ENCODE measurements at places on chromosomes 3 and 15. TPM values are rescaled to one million over a fixed set of nuclear protein-coding genes. Genes with fewer than 3 reads are reported as not detected.

DNA sequence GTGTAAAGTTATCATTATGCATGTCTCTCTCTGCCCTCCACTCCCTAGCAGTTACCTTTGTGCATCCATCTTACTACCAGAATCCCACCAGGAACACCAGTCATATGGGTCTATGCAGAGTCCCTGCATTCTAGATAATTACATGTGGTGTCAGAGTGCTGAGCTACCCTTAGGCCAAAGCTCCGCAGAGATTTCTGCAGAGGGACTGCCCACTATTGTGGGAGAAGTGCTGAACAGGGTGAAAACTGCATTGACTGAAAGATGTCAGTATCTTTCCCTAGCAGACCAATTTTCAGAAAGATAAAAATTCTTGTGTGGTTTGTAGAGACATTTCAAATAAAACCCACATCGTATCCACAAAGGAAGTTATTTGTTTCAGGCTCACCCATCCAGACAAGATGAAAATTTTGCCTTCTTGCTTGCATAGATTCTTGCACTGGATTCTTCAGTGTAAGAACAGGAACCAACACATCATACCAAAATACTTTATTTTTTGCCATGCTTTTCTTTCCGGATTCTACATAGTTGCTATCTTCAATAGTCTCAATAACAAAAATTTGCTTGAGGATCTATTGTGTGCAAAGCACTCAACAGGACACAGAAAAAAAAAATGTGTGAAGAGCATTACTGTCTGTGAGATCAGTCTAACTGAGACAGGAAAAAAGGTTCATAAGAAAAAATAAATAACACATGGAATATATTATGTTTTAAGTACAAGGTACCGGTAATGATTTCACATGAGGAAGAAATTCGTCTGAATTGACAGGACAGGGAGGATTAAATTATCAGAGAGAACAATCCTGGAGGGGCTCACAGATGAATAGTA lies 32.0 kb upstream of the CCDC80 start:
- DNase-seq: no peak

Gene FETUB
- total RNA-seq: 2.1 TPM

Gene SCAMP5
- 34.3 TPM for total RNA-seq

DNA sequence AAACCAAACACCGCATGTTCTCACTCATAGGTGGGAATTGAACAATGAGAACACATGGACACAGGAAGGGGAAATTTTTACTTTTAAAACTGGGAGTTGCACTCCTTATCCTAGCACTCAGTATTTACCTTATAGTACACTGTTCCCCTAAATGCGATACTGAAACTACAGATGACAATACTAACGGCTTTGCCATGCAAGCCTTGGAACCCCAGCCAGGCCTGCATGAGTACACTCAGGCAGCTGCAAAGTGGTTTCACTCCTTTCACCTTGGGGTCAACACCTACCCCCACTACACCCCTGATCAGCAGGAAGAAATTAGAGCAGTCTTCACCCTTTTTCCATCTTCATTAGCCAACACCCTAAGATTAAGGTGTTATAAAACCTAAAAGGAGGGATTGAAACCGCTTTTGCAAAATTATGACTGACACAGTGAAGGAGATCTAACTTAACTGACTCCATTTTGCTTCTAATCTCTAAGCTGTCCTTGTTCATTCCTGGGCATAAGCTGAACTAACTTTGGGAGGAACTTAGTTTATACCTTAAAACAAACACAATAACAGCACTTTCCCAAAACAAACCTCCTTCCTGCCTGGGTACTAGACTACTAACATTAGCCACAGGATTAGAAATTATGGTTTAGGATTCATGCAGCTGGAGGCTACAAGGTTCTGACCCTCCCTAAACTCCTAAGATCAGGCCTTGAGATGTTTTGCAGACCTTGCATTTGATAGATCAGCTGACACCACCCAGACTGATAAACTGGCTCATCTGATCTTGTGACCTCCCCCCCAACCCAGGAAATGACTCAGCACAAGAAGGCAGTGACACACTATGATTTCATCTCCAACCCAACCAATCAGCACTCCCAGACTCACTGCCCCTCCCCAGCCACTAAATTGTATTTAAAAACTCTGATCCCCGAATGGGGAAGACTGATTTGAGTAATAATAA lies 452.1 kb upstream of the PPP2R3A start:
- DNase-seq: no peak

Gene ZDHHC3
- total RNA-seq: 44.1 TPM

DNA sequence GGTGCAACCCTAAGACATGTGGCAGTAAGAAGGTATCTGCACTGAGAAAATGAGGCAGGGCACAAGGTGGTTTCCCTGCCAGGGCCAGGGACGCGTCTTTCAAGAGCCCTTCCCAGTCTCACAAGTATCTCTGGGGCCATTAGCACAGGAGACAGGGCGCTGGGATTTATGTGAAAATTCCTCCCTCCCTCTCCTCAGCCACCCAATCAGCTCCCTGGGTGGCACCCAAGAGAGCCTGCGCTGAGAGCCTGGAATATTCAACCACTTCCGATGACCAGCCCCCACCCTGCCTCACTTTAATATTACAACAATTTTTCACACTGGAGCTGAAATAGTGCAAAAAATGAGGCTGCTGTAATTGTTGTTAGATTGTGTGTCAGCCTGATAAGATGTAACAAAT lies 26.1 kb downstream of the SEC61A1 start:
- no peak for DNase-seq

GRCh38 chr3:72185549-72186399 lies 400.8 kb upstream of the PROK2 start:
- DNase-seq: peak; percentile 7

- no peak for DNase-seq
Observed at GRCh38 chr15:71572452-71573053, 237.8 kb upstream of the NR2E3 start.

Gene SNTN
- not detected for total RNA-seq

Gene TRH
- total RNA-seq: not detected

GRCh38 chr3:126921085-126921824 lies 61.7 kb upstream of the PLXNA1 start:
- peak; percentile 37 for DNase-seq

DNA sequence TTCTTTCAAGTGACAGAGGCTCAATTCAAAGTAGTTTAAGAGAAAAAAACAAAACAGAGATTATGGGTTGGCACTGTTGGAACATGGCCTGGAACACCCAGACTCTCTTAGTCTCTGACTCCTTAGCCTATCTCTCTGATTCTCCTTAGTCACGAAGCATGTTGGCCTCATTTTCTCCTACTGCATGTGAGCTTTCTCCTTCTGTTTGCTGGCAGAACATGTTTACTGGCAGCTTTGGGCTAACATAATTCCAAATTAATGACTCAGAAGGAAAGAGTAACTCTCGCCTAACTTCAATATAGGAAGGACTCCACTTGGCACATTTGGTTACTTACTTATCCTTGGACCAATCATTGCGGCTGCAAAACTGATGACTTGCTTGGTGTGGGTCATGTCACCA lies 21.7 kb upstream of the CCDC39 start:
- DNase-seq: no peak

GRCh38 chr15:57298843-57299550 lies 77.3 kb upstream of the CGNL1 start:
- no peak for DNase-seq

- DNase-seq: no peak
Observed at GRCh38 chr15:70829371-70830166, 24.4 kb downstream of the LARP6 start.

Gene GATA2
- total RNA-seq: 4.7 TPM

Gene SLC25A20
- total RNA-seq: 26.6 TPM

- peak; percentile 52 for DNase-seq
Observed at GRCh38 chr3:3998140-3998922, 199.1 kb downstream of the LRRN1 start.

Gene SLC28A1
- total RNA-seq: 0.31 TPM

DNA sequence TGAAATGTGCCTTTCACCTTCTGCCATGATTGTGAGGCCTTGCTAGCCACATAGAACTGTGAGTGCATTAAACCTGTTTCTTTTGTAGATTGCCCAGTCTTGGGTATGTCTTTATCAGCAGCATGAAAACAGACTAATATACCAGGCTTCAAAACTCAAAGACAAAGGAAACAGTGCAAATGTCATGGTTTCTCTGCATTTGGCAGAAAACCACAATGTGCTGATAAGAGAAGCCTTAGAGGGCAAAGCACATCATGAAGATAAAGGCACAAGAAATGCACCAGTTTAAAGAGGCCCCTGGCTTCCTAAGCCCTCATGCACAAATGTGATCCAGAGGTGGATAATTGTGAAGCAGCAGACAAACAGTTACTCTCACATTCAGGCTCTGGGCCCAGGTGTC lies 259.2 kb downstream of the CPNE4 start:
- no peak for DNase-seq

DNA sequence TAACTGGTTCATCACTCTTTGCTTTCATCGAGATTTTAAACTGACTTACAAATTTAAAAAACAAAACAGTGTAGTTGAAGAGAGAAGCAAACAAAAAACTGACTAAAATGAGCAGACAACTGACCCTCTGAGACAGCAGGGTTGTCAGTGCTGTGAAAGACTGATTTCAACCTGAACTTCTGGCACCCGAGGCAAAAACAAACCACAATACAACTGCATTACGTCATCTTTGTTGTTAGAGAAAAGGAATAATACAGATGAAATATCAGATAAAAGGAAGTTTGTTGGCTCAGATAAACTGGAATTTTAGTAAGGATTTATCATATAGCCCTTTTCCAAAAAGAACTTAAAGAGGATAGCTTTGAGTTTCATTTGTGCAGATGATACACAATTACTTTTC lies 51.1 kb downstream of the PARP15 start:
- no peak for DNase-seq

GRCh38 chr3:126777366-126777765 lies 73.3 kb downstream of the CHCHD6 start:
- no peak for DNase-seq

DNA sequence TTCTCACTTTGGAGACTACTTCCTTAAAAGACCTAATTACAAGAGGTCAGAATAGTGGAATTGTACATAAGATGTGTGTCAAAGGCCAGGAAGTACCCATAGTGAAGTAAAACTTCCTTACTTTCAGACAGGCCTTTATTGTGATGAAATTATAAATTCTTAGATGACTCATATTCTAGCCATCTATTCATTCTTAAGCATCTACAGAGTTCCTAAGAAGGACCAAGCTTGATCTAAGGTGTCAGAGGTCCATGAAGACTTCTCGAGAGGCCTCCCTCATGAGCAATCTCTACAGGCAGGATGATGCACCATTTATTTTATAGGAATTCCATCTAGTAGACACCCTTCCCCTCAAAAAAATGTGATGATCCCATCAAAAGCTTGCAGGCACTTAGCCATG lies 493.3 kb downstream of the MAGI1 start:
- no peak for DNase-seq

DNA sequence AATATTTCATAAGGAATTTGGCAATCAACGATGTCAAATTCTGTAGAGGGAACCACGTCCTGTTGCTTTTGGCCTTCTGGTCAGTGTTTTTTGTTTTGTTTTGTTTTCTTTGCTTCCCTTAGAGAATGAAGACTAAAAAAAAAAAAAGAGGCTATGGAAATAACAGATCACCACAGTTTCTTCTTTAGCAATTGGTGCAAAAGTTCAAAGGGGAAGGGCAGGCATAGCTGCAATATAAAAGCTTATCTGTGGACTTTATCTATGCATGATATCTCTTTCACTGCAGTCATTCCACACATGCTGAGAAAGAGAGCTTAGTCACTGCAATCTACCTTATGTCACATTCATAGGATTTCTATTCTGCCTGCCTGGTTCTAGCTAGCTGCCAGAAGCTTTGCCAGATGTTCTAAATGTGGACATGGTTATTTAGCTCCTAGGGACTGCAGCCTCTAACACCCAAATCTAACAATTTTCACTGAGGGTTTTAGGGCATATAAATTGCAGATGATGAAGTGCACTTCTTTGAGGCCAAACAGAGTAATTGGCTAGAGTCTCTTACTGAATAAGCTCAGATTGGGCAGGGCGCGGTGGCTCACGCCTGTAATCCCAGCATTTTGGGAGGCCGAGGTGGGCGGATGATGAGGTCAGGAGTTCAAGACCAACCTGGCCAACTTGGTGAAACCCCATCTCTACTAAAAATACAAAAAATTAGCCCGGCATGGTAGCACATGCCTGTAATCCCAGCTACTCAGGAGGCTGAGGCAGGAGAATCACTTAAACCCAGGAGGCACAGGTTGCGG lies 637.2 kb downstream of the NTRK3 start:
- no peak for DNase-seq

Gene TIMP4
- 0.07 TPM for total RNA-seq

Gene GOLIM4
- 31.5 TPM for total RNA-seq

DNA sequence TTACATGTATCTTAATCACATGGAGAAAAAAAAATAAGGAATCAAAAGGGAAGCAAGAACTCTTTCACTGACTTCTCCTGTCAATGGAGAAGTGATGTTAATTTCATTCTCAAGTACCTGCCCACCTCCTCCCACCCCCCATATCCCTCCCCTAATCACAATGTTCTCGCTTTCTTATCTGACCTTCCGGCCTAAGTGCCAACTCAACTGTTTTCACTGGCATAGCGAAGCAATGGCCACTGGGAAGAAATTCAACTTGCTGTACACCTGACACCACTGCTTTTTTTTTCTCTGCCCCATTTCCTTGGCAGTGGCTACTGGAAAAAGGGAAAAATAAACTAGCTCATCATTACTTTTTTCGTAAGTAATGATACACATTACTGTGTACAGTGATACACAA lies 3.8 kb downstream of the SGO1 start:
- no peak for DNase-seq

- DNase-seq: no peak
Observed at GRCh38 chr3:190533511-190534281, 19.8 kb downstream of the IL1RAP start.

GRCh38 chr3:94593526-94594150 lies 530.8 kb downstream of the NSUN3 start:
- DNase-seq: no peak

Gene ZPLD1
- total RNA-seq: not detected

GRCh38 chr3:4808637-4809036 lies 170.6 kb upstream of the BHLHE40 start:
- DNase-seq: no peak

DNA sequence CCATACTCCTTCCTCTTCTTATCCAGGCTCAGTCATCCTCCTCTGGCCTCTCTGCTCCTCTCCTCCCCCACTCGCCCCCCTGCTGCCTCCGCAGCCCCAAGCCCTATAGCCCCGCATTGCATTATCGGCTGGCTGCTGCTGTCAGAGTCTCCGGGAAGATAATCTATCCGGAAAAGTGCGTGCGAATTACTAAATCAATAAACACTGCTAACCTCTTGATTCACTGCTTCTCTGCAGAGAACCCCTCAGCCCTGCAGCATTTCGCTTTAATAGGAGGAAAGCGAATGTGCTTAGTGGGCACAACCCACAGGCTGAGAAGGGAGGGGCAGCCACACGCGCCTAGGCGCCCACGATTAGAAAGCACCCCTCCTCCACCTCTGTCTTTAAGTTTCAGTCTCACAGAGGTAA lies 167.6 kb downstream of the ABHD5 start:
- DNase-seq: no peak

Gene C3orf22
- total RNA-seq: not detected

GRCh38 chr15:29045717-29046116 lies 159.9 kb downstream of the APBA2 start:
- DNase-seq: no peak

Data from HepG2 (cell line).